ENCODE measurements at places on chromosomes 6 and 20. TPM values are rescaled to one million over a fixed set of nuclear protein-coding genes. Genes with fewer than 3 reads are reported as not detected.

- DNase-seq: no peak
Observed at GRCh38 chr6:95431637-95432228, 145.6 kb upstream of the MANEA start.

GRCh38 chr6:14270925-14271788, 153.6 kb downstream of the CD83 start:
- DNase-seq: peak; percentile 39

The PROCR gene
- total RNA-seq: 74.7 TPM

DNA sequence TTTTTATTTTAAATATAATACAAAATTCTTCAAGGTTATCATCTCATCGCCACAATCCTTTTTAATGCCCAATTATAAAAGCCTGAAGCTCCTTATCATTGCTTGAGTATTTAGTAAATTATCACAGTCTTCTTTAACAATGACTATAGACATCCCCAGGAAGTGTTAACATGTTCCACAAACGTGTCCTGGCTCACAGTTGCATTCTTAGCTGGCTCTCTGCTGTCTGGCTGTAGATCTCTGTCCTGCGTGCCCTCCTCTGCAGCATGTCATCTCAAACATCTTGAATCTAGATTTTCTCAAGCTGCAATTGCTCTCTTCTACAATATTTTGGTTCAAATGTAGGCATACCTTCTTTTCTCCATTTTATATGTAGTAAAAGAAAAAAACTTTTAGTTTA, 885.2 kb downstream of the EPHA7 start:
- no peak for DNase-seq

The XKR7 gene
- total RNA-seq: not detected

- peak; percentile 92 for DNase-seq
Observed at GRCh38 chr20:2524709-2525506, 11.5 kb upstream of the TMC2 start.

GRCh38 chr20:51354769-51355319, 187.7 kb downstream of the NFATC2 start:
- no peak for DNase-seq

GRCh38 chr6:90885611-90886056, 298.8 kb upstream of the MAP3K7 start:
- DNase-seq: no peak

GRCh38 chr20:31607640-31608250, 2.7 kb downstream of the ID1 start:
- no peak for DNase-seq

- peak; percentile 92 for DNase-seq
Observed at GRCh38 chr6:34791701-34792604, at the start of gene BLTP3A. TSS of gene BLTP3A (plus strand) at chr6:34792083. CDS start at chr6:34792251, 168 bp downstream.

The DEFB113 gene
- total RNA-seq: not detected

The MCHR2 gene
- not detected for total RNA-seq

The MOG gene
- not detected for total RNA-seq

The MYBL2 gene
- 0.33 TPM for total RNA-seq

GRCh38 chr20:62146019-62146755, 2.6 kb downstream of the SS18L1 start:
- no peak for DNase-seq

DNA sequence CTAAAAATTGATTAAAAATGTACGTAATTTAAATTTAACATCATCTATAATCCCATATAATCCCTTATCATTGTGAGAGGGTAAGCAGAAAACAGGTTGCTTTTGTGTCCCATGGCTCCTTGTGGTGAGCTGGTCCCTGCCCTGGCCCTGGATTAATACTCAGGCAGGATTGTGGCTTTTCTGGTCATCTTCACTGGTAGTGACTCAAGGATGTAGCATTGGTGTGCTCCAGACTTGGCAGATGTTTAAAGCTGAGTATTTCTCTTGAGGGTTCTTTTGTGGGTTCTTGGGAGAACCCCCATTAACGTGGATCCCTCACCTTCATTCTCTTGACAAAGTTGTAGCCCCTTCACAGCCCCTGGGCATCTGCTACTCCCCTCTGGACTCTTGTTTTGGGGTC, 39.3 kb downstream of the SNRNP48 start:
- DNase-seq: no peak

- DNase-seq: no peak
Observed at GRCh38 chr6:558089-558488, 98.8 kb downstream of the HUS1B start.

DNA sequence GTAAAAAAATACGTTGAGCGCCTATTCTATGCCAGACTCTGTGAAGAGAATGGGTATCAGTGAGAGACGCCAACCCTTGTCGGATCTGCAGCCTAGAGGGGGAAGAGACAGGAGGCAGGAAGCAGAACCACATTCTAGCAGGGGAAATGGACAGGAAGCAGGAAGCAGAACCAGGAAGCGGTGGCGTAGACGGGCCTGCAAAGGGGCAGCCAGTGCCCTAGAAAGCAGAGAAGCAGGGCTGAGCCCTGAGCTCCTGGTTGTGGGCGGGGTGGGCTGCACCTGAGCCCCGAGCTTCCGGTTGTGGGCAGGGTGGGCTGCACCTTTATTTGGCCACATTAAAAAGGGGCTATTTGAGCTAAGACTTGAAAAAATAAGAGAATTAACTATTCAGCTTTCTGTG, 71.9 kb downstream of the FAM120B start:
- DNase-seq: no peak
